ENCODE measurements at places on chromosomes 12 and 14.

GRCh38 chr12:38427442-38427841 is 110.9 kb downstream of the ALG10B start:
- DNase-seq, result no peak

- DNase-seq, result no peak
Measured at GRCh38 chr12:94012071-94012470, 136.3 kb upstream of the PLXNC1 start.

DNA sequence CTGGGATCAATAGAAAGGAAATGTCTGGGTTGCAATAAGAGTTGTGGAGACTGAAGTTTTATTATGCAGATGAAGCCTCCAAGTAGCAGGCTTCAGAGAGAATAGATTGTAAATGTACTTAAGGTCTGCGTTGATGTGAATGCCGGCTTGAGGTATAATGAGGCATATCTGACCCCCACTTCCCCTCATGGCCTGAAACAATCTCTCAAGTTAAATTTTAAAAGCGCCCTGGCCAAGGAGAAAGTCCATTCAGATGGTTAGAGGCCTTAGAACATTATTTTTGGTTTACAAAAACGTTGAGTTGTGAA is 28.3 kb upstream of the HIGD1C start:
- DNase-seq, result no peak

DNA sequence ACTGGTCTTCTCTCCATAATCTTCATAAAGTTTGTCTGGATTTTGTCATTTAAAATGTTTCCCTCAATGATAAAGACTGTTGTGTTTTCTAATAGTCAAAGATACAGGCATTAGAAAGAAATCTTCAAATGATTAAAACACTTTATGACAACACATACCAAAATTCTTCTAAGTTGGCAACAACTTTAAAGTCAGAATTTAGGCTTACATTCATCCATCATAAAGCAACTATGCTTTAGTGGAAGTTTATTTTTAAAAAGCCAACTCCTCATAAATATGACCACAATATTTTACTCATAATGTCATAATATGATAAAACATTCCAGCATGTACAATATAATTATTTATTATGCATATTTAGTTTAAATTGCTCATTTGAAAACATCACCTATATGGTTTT is 17.2 kb upstream of the CCER1 start:
- DNase-seq, result no peak

- peak; percentile 84 for DNase-seq
Measured at GRCh38 chr12:54201001-54201794, 12.4 kb upstream of the SMUG1 start.

DNA sequence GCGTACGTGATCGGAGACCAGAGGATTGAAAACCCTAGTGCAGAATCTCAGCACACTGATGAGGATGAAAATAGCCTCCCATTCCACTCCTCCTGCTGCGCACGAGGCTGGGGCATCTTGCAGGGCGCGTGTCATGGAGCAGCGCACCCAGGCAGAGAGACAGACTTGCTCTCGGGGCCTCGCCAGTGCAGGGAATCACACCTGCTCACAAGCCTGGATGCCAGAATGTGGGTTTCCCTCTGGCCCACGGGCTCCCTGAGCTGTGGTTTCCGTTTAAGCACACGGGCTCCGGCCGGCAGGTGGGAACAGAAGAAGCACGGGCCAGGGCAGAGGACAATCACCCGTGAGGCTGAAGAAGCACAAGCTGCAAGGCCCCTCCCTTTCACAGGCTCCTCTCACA is 2.0 kb downstream of the FGF6 start:
- DNase-seq, result no peak

DNA sequence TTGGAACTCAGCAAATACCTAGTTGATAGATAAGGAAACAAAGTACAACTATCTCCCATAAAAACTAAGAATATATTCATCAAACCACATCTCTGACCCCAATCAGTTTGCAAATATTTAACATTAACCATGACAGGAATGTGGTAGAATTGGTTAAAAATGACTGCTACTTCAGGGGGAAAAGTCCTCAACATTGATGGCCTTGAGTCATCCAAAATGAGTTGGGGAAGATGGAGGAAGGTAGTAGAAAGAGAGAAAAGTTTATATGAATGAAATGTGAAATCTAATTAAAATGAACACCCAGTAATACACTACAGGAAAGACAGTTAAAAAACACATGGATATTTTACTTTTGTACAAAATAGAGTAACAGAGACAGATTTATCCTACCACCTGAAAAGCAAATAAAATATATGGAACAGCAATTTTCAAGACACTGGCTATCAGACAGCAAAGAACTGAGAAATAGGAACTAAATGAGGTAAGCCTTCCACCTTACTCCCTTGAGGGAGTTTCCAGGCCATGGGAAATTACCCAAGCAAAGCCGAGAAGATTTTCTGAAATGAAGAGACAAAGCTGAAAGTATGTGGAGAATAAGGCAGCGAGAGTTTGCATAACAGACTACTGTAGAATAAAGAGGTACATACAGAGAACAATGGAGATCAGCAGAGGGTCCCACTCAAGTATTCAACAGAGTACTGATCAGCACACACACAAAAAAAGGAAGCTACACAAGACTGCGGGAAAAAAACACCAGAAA is 49.6 kb downstream of the TC2N start:
- DNase-seq, result no peak

GRCh38 chr14:37673439-37673838 is 78.0 kb downstream of the TTC6 start:
- no peak for DNase-seq

DNA sequence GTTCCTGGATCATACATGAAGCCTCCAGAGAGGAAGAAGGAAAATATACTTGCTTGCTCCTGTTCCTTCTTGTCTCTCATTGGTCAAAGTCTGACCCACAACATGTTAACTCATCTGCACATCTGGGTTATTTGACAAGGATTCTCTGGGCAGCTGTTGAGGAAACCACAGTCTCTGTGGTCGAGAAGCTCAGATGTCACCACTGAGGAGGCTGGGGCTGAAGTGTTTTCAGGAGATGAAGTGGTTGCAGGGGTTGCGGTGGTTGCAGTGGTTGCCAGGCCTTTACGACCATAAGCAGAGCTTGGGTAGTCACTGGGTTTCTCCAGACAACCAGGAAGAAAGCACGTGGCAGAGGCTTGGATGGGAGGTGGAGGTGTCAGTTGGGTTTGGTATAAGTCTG is 265.0 kb upstream of the LRIG3 start:
- no peak for DNase-seq

DNA sequence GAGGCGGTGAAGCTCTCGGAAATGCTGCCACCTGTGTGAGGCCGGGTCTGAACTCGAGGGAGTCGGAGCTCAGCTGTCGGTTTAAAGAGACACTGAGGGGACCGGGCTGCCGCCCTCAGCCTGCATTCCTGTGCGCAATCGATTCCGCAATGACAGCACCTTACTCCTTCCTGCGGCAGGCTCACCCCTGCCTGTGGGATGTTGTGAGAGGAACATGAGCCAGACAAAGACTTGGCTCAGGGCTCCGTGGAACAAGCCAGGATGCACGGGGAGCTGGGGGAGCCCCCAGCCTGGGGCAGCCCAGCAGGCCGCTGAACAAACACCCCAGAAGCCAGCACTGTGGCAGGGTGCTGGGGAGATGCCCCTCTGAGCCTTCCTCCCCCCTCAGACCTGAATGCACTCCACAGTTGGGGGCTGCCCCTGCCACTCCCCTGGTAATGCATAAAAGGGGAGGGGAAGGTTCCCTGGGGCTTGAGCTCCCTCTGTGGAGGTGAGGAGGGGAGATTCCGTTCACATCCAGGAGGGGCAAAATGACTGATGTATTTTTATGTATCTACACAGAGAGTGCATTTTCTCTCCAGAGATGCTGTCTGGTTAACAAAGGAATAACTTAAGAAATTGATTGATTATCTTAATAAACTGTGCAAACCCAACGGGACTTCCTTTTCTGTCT is 20.6 kb downstream of the RFLNA start:
- no peak for DNase-seq

GRCh38 chr12:108102363-108102762 is 26.7 kb upstream of the WSCD2 start:
- DNase-seq, result no peak

GRCh38 chr14:81311778-81312177 is 88.3 kb downstream of the STON2 start:
- DNase-seq, result no peak

- no peak for DNase-seq
Measured at GRCh38 chr12:51051787-51052186, 3.7 kb downstream of the LETMD1 start.

GRCh38 chr12:67649570-67650387 is 1.2 kb downstream of the DYRK2 start:
- DNase-seq, result peak; percentile 38

- DNase-seq, result no peak
Measured at GRCh38 chr12:93352321-93352720, 25.4 kb upstream of the NUDT4 start.

- DNase-seq, result no peak
Measured at GRCh38 chr12:100576331-100577036, 3.0 kb downstream of the GAS2L3 start.

Data from Caco-2 (cell line).